ENCODE measurements at places on chromosomes 2 and 18.
A peak's percentile ranks its signal among the peaks of the same experiment; 100 is the strongest.

DNA sequence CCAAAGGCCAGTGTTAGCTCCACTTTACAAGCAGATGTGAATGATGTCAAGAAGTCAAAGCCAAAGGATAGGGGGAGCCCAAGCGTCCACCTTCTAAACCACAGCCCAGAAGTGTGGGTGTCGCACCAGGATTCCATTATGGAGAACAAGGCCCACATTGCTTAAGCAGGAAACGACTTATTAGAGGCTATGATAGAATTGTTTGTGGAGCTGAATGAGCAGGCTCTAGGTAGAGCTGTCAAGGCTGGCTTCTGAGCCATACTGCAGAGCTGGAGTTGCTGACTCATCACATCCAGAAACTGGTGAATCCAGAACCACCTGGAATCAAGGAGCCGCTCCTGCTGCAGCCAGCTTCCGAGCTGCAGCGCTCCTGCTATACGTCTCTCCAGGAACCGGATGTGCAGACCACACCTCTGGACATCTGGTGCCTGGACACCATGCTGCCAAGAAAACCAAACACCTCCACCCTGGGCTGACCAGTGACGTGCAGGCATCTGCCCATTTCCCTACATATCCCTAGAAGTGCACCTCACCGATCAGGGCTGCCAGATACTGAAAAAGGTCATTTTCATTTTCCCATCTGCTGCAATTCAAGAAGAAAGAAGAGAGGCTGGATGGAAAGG is 6.2 kb upstream of the TWIST2 start:
- no peak for DNase-seq

GRCh38 chr2:120593921-120594686 is 141.6 kb upstream of the GLI2 start:
- DNase-seq, result no peak

GRCh38 chr2:147442816-147443215 is 402.0 kb upstream of the ACVR2A start:
- no peak for DNase-seq

- DNase-seq, result peak; percentile 93
These were observed 228.6 kb downstream of the SATB2 start for GRCh38 chr2:199228887-199229819.

DNA sequence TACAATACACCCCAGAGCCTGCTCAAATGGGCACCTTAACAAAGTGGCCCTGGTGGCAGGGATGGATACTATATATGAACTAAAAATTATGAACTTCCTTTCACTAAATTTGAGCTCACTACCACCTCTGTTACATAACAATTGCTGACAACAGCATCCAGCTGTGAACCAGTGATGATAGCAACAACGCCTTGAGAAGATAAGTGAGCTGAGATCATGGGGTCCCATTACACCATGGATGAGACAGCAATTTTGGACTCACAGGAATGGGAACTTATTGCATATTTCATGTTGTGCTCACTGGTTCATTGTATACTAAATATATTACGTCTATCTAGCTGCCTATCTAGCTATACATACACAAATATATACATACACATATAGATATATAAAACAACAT is 16.9 kb upstream of the ALMS1 start:
- DNase-seq, result no peak

DNA sequence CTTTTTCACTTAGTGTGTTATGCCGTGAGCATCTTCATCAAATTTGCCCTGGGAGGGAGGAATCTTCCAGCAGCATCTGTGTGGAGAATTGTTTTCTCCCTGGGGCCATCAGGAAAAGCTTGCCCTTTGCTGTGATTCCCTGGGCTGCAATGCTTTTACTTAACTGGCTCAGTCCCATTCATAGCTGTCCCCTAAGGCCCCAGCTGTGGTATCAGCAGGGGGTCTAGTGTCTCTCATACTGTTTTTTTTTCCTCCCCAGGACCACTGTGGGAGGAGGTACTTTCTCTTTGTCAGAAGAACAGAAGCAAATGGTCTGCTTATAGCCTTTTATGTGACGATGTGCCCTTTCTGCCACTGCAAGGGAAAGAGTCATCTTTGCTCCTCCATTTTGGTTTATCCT is 176.8 kb upstream of the CELF4 start:
- no peak for DNase-seq

DNA sequence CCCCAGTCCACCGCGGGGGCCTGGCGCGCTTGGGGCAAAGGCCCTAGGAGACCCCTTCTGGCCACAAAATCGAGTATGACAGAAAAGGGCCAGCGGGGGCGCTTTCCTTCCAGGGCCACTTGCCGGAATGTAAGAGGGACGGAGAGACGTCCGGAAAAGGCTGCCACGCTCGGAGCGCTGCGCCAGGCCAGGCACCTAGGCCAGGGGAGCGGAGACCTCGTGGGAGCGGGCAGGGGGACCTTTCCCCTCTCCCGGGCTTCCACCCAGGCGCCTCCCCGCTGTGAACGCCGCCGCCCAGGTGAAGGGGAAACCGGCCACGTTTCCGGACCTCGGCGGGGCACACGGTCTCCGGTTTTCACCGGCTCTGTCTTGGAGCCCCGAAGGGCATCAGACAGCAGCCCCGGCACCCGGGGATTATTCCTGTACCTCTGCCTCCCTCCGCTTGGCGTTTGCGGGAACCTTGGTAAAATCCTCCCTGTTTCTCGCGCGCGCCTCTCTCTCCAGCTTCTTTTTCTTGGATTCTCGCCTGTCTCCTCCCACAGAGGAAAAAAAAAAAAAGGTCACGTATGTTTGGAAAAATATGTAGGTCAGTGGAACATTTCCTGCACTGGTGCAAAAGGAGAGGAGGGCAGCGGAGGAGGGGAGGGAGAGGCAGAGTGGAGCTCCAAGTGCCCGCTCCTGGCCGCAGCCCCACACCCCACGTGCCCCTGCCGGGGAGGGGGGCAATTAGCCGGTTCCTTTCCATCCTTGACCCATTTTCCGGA is 1.2 kb upstream of the NPAS2 start:
- peak; percentile 22 for DNase-seq

GRCh38 chr18:37346048-37346447 is 219.6 kb downstream of the CELF4 start:
- no peak for DNase-seq

GRCh38 chr2:158905784-158906183 is 62.7 kb upstream of the TANC1 start:
- DNase-seq, result no peak

- DNase-seq, result no peak
These were observed 98.6 kb downstream of the BCL2L11 start for GRCh38 chr2:111219285-111219684.
